Heart left ventricle (tissue), 16 donors: ENCODE measurements at places on chromosomes 16 and 17. TPM values are rescaled to one million over a fixed set of nuclear protein-coding genes. Genes with fewer than 3 reads are reported as not detected.

- H3K36me3 ChIP-seq, result peaks cover 5% of the 10 kb centered on the region
- peak overlapping the region; percentile 97 for H3K27ac ChIP-seq
- H3K4me1 ChIP-seq, result peaks cover 35% of the 10 kb centered on the region
- peak overlapping the region; percentile 98 for H3K4me3 ChIP-seq
- H3K27me3 ChIP-seq, result no peaks in the 10 kb centered on the region
These were observed 1.4 kb upstream of the SPG7 start for GRCh38 chr16:89506791-89507191.

GRCh38 chr17:29145289-29146073, 34.7 kb downstream of the MYO18A start:
- no peaks in the 10 kb centered on the region for H3K27me3 ChIP-seq
- H3K27ac ChIP-seq, result peak overlapping the region; percentile 60
- peak; percentile 74 for DNase-seq
- H3K36me3 ChIP-seq, result no peaks in the 10 kb centered on the region
- H3K4me3 ChIP-seq, result no peak overlapping the region

DNA sequence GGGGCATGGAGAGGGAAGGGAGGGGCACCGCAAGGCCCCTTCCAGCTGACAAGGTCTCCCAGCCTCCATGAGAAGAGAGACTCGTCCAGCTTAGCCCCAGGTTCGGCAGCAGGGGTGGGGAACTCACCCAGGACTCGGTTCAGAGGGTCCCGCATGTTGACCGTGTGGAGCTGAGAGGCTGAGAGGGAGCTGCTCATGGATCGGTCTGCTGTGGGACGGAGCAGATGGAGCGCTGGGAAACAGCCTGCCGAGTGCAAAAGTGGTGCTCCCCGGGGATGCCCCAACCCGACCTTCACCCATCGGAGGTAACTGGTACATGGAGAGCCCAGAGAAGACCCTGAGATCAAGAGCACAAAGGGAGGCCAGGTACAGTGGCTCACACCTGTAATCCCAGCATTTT, 4.9 kb downstream of the CSF3 start:
- H3K27ac ChIP-seq, result no peak overlapping the region
- H3K27me3 ChIP-seq, result no peaks in the 10 kb centered on the region
- no peak overlapping the region for H3K4me3 ChIP-seq

DNA sequence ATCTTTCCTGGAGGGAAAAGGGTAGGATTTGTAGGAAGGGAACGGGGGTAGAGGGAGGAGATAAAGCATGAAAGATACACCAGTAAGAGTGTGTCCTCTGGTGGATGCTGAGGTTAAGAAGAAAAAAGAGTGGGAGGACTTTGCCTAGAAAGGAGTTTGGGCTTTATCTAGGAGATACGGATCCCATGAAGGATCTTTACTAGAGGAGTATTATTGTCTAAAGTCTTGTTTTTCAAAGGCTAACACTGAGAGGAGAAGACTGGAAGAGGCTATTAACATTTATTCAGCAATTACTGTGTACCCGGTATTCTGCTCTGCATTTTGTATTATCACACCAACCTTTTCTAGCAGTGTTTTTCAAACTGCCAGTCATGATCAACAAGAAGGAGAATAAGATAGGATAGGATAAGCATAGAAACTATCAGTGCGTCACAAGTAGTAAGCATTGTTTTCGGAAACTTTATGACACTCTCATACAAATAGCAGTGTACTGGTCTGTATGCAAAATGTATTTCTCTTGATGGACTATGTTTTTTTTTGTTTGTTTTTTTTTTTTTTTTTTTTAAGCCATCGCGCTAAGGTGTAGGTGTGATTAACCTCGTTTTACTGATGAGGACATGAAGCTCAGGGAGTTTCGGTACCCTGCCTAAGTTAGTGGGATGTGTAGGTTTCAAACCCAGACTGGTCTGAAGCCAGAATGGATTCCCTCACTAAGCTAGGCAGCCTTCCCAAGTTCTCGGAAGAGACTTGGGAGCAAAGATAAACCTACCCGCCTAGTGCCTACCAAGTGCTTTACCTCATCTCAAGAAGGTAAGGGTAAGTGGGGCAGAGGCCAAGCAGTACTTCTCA, 1.3 kb upstream of the SP2 start:
- H3K4me3 ChIP-seq, result peak overlapping the region; percentile 80
- H3K27ac ChIP-seq, result peak overlapping the region; percentile 100
- H3K36me3 ChIP-seq, result no peaks in the 10 kb centered on the region
- no peaks in the 10 kb centered on the region for H3K27me3 ChIP-seq
- H3K4me1 ChIP-seq, result peaks cover 38% of the 10 kb centered on the region

- H3K27ac ChIP-seq, result no peak within 1 kb of the TSS
- no peak within 1 kb of the TSS for H3K4me3 ChIP-seq
- no peaks in the 10 kb centered on the region for H3K4me1 ChIP-seq
- H3K27me3 ChIP-seq, result no peaks in the 10 kb centered on the region
- no peak for DNase-seq
These were observed at the start of gene KRTAP4-6 for GRCh38 chr17:41140360-41141131. Gene KRTAP4-6, minus strand, starts transcription at chr17:41140544. Its CDS starts 57 bp downstream, at chr17:41140487.

DNA sequence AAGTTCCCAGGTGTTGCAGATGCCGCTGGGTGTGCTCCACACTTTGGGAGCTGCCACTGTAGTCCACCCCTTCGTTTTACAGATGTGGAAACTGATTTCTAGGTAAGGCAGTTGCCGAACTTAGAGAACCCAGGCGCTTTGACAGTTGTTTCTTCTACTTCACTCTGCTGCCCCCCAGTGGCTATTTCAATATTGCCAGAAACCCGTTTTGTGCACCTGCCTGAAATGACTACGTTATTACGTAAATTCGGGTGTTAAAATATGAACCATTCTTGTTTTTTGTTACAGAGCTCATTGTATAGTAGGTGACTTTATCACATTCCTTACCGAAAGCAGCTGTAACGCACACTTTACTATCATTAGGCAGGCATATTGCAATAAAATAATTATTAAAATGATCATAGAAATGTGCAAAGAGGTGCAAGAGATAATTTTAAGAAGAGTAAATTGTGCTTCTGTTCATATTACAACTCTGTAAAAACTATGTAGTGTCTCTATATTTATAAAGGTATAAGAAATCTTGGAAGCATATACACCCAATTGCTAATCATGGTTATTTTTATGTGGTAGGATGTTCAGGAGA, 44.9 kb downstream of the OTOA start:
- no peak overlapping the region for H3K27ac ChIP-seq
- peak; percentile 56 for DNase-seq
- no peak overlapping the region for H3K4me3 ChIP-seq
- H3K36me3 ChIP-seq, result no peaks in the 10 kb centered on the region
- no peaks in the 10 kb centered on the region for H3K4me1 ChIP-seq

APOH gene
- not detected for polyA plus RNA-seq

DNA sequence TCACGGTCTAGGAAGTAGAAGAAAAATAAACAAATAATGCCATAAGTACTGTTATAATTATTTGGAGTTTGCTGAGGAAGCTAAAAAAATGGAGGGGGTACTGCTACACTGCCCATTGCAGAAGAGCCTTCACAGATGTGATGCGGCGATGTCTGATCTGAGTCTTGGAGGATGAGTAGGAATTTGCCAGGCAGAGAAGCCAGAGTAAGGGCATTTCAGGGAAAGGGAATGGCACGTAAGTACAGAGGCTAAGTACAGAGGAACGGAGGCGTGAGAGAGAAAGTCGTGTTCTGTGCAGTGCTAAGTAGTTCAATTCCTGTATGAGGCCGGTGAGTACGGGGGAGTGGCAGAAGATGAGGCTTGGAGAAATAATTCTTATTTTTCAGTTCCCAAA, 741 bp upstream of the GRB2 start:
- no peaks in the 10 kb centered on the region for H3K36me3 ChIP-seq
- no peak for DNase-seq
- peak overlapping the region; percentile 69 for H3K4me3 ChIP-seq
- H3K4me1 ChIP-seq, result peaks cover 22% of the 10 kb centered on the region
- H3K27me3 ChIP-seq, result no peaks in the 10 kb centered on the region

GRCh38 chr16:89272631-89273030, 55.1 kb downstream of the ZNF778 start:
- no peak for DNase-seq
- H3K27ac ChIP-seq, result no peak overlapping the region
- no peak overlapping the region for H3K4me3 ChIP-seq
- H3K36me3 ChIP-seq, result peaks cover 72% of the 10 kb centered on the region
- H3K4me1 ChIP-seq, result no peaks in the 10 kb centered on the region
